8988T (cell line): ENCODE measurements at places on chromosomes 6 and 20.

- no peak for DNase-seq
Measured at GRCh38 chr20:46580613-46581205, 30.3 kb upstream of the OCSTAMP start.

DNA sequence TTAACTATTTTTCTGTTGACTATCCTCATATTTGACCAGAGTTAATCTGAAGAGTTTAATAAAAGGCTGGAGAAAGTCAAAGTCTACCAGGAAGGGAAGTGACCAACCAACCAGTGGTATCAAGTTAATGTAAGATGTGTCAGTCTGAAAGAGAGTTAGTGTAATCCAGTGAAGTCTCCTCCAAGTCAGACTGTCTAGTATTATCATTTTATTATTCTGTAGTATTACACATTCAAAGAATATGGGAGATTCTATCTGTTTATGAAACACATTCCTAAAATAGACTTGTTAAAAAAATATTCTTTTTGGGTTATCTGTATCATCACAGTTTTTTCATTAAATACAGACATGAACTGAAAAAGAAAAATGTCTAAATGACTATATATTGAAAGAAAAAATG, 194.4 kb downstream of the BTBD9 start:
- no peak for DNase-seq

DNA sequence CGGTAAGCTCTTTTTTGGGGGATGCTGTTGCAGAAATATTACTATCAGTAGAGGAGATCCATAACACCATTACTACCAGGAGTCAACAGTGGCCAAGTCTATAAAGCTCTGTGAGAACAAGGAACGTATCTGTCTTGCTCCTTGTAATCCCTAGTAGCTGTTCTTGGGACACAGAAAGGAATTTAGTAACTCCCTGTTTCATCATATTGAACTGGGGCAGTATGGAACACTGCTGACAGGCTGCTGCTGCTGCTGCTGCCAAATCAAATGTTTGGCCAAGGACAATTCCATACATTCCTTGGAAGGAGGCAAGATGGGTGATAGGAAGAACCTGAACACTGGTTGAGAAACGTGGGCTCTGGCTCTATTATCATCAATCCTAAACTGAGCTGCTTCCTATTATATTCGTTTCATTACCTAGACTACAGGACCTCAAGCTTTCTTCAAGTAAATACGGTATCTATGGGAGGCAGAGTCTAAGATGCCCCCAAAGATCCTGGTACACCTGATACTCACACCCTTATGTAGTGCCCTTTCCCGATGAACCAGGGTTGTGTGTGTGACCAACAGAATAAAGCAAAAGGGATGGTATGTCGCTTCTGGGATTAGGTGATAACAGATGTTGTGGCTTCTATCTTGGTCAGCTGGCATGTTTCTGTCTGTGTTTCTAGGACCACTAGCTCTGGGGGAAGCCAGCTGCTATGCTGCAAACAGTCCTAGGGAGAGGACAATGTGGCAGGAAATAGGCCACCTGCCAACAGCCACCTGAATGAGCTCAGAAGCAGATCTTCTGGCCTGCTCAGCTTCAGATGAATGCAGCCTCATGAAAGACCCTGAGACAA, 39.5 kb downstream of the ELOVL5 start:
- no peak for DNase-seq

DNA sequence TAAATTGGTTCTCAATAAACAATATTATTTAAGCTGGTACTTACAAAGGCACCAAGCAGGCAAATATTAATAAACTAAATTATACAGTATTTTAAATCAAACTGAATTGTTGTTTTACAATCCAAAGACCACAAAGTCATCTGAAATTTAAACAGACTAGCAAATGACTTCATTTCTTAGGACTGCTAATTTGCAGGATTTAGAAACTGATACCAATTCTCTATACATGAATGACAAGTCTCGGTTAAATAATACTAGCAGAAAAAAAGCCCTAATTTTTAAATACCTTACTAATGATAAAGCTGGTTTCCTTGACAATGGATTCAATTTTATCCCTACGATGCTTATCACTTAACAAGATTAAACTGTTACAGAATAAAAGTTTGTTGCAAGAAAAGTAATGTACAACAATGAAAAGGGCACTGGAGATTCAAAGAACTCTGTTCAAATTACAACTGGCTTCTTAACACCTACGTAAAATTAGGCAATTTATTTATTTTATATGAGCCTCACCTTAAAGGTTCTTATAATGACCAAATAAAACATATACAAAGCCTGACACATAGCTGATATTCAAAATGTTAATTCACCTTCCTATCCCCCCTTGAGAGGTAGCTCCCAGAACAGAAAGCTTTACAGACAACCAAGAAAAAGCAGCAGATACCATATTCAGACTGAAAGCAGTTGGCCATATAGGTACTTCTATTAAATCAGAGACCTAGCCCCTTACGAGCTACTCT, 33.1 kb downstream of the HBS1L start:
- DNase-seq: no peak

- DNase-seq: no peak
Measured at GRCh38 chr20:10551732-10552724, 116.9 kb downstream of the SLX4IP start.

DNA sequence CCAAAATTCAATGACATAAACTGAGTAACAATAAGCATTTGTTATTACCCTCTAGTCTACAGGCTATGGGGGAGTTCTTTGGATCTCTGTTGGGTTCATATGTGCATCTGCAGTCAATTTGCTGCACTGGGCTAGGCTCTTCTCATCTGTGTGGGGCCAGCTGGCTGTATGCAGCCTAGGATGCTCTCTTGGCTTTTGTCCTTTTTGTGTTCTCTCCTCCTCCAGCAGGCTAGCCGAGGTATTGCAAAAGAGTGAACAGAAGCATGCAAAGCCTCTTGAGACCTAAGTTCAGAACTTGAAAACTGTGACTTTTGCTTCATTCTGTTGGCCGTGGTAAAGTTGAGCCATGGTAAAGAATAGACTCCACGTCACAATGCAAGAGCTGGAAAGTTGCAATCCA, 62.8 kb upstream of the FOXO3 start:
- DNase-seq: no peak

- DNase-seq: no peak
Measured at GRCh38 chr20:15597306-15597705, 975.9 kb downstream of the KIF16B start.

GRCh38 chr20:38112261-38112929, 52.7 kb downstream of the TGM2 start:
- DNase-seq: no peak

DNA sequence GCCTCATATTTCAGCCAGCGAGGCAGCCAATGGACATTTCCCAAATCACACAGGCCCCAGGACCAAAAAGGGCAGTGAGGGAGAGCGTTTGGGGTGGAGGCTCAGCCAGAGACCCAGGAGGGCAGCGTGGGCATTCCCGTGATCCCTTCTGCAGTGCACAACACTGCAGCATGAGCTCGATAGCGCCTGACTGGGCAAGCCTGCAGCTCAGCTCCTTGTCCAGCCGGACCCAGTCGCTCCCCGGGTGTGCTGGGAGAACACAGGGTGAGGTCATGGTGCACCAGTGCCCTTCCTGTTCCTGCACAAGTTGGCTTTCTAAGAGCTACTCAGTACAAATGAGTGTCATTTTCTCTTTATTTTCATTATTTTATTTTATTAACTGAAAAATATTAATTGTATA, 5.9 kb downstream of the TTLL2 start:
- no peak for DNase-seq

DNA sequence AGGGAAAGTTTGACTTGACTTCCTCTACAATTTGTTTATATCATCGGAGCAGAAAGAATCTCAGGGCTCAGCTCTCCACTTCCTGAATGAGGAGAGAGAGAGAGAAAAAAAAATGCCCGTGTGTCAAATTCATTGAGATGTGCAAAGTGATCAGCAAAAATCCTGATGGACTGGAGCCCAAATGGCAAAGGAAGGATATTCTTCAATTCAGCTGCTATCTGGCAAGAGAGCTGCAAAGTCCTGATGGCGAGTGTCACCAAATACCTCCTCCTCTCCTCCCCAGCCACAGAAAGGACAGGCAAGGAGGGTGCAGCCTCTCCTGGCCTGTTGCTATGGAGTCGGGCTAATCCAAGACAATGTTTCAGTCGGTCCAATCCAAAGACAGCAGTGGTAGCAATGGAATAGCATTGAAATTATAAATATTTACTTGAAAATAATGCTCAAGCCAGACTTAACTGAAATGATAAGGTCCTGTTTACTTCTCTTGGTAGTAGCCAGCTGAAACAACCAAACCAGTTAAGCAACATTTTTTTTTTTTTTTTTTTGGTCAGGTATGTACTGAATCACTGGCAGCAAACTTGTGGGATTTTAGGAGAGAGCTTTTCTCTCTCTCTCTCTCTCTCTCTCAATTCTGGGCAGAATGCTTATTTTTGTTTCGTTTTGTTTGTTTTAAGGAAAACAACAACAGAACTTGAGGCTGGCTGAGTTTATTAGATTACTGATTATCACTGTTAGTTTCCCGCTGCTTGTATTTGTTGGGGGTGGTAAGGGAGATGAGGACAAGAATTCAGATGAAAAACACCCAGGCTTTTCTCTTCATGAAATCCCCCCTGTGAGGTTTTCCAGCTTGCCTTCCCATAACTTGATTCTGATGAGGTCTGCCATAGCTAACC, 204.2 kb downstream of the BCAS1 start:
- DNase-seq: no peak

DNA sequence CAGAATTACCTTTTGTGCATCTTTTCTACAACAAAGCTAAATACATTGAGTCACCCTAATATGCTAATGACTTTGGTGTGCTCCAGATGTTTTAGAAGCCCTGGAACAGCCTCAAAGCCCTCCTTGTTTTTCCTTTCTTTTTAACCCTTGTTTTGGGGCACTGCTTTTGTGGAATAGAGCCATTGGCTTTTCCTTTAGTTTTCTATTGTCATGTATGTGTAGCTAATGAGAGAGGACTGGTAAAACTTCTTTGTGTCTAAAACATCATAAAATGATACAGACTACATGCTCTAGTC, 158.8 kb downstream of the JARID2 start:
- no peak for DNase-seq

- no peak for DNase-seq
Measured at GRCh38 chr6:144415835-144416237, 130.7 kb downstream of the UTRN start.

DNA sequence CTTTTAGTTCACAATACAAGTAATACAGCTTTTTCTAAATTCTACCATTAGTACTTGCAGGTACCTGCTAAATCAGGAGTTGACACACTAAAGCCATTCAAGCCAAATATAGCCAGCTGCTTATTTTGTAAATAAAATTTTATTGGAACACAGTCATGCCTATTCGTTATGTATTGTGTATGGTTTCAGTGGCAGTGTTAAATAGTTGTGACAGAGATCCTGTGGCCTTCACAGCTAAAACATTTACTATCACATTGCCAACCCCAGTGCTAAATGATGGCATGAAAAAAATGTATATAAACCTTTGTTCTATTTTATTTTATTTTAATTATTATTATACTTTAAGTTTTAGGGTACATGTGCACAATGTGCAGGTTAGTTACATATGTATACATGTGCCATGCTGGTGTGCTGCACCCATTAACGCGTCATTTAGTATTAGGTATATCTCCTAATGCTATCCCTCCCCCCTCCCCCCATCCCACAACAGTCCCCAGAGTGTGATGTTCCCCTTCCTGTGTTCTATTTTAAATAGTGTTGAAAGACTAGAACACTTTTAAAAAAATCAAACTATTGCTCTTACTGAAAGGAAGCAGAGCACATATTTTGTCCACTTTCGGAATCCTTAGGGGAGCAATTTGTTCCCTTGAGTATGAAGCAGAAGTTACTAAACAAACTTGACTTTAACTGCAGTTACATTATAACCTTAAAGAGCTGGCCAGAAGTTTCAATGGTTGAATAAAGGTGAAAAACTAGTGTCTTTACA, 115.7 kb downstream of the PRIM2 start:
- no peak for DNase-seq

DNA sequence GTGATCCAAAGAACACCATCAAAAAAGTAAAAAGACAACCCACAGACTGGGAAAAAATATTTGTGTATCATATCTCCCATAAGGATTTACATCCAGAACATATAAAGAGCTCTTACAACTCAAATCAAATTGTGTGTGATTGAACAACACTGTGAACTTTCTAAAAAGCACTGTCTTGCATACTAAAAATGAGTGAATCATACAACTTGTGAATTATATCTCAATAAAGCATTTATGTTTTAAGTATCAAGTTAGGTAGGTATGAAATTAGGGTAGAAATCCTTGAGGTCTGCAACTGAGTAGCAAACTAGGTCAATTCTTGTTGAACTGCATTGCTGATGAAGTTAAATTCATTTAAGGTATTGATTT, 14.1 kb downstream of the SAMHD1 start:
- DNase-seq: no peak

DNA sequence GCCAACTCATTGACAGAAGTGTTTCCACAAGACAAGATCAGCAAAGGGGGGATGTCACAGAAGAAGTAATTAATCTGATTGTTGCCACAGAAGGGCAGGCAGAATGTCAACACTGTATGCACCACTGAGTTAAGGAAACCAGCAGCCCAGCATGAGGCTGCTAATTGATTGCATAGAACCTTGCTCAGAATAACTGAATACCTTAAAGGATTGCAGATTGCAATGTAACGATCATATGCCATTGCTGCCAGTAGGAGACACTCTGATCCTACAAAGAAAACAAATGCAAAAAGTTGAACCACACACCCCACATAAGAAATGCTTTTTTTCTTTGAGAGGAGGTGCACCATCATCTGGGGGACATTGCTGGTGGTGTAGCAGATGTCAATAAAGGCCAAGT, 13.1 kb downstream of the OR5V1 start:
- no peak for DNase-seq

DNA sequence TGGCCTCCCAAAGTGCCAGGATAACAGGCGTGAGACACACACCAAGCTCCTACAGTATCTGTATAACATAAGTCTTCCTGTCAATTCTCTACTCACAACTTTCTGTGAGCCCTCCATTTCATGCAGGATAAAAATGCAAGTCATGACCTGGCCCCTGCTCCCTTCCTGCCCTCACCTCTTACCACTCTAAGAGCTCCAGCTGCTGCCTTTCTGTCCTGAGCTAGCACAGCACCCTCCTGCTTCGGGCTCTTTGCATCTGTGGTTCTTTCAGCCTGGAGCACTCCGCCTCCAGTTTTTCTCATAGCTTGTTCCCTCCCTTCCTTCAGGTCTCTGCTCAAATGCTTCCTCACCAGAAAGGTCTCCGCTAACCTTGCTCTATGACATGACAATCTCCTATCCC, 23.7 kb upstream of the TRPC4AP start:
- no peak for DNase-seq

DNA sequence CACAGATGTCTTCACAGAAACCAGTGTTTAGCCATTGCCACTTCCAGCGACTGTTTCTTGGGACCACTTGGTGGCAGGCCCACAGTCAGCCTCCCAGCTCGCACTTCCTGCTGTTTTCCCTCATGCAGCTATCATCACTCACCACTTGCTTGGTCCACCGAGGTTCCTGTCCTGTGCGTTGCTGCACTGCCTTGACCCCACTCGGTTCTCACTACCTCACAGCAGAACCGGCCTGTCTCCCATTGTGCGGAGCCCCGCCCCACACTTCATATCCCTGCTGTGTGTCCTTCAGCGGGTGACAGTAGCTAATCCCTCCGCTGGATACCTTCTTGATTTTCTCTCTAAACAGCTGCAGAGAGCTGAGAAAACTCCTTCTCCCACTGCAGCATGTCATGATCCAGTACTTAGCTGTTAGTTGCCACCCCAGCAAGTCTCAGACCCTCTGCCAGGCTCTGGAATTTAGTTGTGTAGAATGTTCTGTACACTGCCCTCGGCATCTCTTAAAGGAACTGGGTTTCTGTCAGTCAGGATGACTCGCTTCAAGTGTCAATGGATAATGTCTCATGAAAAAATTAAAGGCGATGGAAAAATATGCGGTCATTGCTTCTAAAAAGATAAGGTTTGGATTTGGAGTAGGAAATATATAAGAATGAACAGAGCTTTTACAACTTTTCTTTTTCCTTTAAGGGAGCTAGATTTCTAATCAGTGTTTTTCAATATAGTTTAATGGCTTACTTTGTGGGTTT, 208.0 kb downstream of the FARS2 start:
- no peak for DNase-seq
